CD4-positive, alpha-beta T cell treated with Interleukin-12 subunit alpha and Interleukin-12 subunit beta, for 1 hour (primary cell): ENCODE measurements at places on chromosomes 2 and 18.

- DNase-seq = no peak
Observed at GRCh38 chr18:22974001-22974400, 40.9 kb downstream of the RBBP8 start.

GRCh38 chr18:75083131-75083530 lies 125.8 kb downstream of the PTGR3 start:
- no peak for DNase-seq

- no peak for DNase-seq
Observed at GRCh38 chr2:238130111-238130695, 8.3 kb upstream of the KLHL30 start.

DNA sequence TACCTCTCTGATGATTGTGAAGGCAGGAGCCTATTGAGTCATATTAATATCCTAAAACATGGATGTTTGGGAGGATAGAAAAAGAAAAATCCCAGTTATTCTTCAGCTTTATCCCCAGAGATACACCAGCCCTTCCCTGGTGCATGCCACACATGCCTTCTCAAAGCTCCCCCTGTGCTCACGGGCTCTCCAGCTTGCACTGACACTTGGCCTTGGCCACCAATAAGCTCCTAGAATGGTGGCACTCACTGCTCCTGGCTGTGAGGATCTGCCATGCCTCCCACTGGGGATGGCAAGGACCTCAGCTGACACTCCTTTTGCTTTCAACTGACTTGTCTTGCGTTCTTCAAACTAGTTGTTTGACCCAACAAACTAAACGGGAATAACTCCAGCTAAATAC lies 15.9 kb downstream of the SLC14A1 start:
- no peak for DNase-seq

DNA sequence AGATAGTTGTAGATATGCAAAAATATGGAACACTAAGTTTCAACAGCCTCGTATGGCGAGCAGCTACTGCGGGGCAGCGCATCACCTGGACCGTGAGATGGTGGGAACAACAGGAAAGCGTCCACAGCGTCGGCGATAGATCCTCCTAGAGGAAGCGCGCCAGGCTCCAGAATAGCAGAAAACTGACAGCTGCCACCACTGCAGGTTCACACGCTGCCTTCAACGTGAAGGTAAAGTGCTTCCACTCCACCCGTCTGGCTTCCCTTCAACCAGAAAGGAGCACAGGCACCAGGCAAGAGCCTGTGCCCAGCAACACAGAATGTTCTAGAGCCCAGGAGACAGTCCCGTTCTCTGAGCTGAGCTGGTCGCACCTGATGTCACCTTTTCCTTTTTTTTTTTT lies 20.0 kb downstream of the FBXO48 start:
- DNase-seq = no peak

DNA sequence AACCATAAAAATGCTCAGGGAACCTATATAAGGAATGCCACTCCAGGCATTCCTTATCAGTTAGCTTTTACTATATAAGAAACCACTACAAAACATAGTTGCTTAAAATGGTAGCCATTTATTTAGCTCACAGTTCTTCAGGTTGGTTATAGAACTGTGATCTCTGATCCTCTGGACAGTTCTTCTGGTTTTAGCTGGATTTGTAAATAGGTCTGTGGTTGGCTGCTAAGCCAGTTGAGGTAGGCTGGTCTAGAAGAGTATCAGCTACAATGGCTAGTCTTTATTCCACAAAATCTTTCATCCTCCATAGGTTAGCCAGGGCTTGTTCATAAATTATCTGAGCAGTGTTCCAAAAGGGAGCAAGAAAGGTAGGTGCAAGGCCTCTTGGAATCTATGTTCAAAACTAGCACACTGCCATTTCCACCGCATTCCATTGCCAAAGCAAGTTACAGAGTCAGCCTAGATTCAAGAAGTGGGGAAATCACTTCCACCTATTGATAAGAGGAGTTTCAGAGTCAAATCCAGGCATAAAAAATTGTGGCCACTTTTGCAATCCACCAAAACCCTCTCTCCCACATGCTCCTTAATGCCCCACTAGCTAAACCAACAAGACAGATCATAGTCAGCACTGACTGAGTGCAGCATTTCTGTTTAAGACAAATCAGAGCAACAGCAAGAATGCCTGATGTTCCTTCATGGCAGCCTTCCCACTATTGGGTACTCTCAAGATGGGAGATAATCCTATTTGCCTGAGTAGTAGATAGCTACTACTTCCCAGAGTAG lies 146.4 kb downstream of the IRS1 start:
- no peak for DNase-seq

- no peak for DNase-seq
Observed at GRCh38 chr2:239152916-239153305, 247.9 kb downstream of the HDAC4 start.

- DNase-seq = peak; percentile 94
Observed at GRCh38 chr2:241148891-241149674, at the start of gene PASK. TSS of gene PASK (minus strand) at chr2:241149472. CDS start at chr2:241143032, 6,440 bp downstream.

GRCh38 chr18:48098007-48098406 lies 167.5 kb upstream of the SMAD2 start:
- DNase-seq = no peak

- DNase-seq = no peak
Observed at GRCh38 chr2:71457123-71457915, 4.0 kb downstream of the DYSF start.

DNA sequence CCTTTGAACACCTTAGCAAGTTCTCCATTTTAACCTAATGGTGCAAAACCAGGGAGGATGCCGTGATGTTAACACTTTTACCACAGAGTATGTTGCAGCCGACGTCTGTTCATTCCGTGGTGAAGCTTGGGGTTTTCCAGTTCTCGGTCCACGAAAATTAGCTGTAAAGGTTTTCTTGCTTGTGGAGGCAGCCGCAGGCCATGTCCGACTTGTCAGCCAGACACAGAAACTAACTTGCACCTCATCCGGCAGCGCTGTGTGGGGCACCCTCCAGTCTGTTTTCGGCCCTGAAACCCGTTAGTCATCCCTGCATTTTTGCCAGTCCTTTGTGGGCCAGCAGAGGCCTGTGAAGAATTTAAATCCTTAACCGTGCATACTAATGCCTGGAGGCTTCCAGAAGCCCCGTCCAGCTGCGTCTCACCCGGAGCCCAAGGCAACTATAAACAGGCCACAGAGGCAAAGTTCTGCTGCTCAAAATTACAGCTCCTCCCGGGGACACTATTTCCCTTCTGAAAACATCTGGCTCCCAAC lies 70.6 kb downstream of the SH3YL1 start:
- DNase-seq = peak; percentile 60

GRCh38 chr18:70074116-70074515 lies 126.4 kb upstream of the CD226 start:
- DNase-seq = no peak

GRCh38 chr2:3631161-3631850 lies 26.7 kb upstream of the ALLC start:
- DNase-seq = no peak

- no peak for DNase-seq
Observed at GRCh38 chr2:105490956-105491355, 92.1 kb upstream of the FHL2 start.

- DNase-seq = no peak
Observed at GRCh38 chr2:129903586-129904425, 75.7 kb upstream of the RAB6C start.

DNA sequence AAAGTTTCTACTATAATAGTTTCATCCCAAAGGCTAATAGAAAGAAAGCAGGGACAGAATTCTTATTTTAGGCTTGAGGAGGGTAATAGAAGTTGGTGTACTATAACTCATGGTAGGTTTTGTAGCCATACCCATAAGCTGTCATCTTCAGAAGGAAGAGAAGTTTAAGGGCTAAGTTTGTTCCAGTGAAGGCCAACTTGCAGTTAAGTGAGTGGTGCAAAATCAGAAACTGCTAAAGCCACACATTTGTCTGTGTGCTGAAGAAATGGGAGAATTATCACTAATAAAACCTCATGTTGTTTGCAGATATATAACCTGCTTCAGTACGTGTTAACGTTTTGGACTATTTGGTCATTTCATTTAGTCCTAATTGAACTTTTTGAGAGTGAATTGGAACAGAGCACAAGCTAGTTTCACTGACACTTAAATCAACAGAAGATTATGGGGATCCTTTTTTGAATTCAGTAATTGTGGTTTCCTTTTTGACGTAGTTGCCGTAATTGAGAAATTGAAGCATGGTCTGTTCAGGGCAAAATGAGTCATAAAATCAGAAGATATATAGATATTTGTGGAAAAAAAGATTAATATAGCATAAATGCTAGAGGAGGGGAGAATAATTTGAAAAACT lies 69.1 kb downstream of the PHLPP1 start:
- DNase-seq = peak; percentile 8

DNA sequence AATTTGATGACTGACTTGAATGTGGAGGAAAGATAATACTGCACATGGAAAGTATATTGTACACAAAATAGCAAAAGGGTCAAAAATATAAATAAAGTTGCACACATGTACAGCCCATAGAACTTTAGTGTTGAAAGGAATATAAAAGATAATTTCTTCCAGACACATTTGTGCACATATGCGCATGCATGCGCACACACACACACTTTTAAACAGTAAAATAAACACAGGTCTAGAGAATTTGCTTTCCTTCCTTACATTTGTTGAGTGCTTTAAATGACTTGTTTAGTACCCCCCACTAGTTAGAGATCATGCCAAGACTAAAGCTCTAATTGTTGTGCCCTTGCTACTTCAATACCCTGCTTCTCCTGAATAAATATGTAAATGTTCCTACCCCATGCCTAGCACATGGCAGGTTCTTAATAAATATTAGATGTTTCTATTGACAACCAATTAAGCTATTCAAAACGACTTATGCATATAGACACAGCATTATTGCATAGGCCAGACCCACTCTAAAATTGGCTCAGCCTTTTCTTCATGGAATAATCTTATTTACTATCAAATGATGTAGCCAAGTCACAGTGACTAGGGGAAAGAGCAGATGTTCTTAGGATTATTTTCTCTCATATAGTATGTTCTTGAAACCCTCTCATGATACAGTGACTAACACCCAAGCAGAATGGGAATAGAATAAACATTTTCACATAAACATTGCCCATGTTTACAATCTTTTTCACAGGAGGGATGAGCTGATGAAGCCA lies 165.5 kb upstream of the ACVR2A start:
- DNase-seq = no peak

DNA sequence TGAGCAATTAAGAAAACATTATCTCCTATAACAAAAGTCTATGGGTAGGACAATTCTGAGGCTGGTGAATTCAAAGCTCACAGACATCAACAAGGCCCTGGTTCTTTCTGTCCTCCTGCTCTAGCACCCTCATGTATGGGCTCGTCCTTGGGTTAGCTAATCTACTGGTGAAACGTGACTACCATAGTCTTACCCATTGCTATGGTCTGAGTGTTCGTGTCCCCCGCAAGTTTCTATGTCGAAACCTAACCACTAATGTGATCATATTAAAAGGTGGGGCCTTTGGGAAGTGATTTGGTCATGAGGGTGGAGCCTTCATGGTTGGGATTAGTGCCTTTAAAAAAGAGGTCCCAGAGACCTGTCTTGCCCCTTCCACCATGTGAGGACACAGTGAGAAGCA lies 564.7 kb downstream of the TNS1 start:
- DNase-seq = no peak

GRCh38 chr18:11962597-11962996 lies 18.7 kb upstream of the IMPA2 start:
- no peak for DNase-seq

- DNase-seq = no peak
Observed at GRCh38 chr2:26462100-26462499, 15.8 kb downstream of the OTOF start.

DNA sequence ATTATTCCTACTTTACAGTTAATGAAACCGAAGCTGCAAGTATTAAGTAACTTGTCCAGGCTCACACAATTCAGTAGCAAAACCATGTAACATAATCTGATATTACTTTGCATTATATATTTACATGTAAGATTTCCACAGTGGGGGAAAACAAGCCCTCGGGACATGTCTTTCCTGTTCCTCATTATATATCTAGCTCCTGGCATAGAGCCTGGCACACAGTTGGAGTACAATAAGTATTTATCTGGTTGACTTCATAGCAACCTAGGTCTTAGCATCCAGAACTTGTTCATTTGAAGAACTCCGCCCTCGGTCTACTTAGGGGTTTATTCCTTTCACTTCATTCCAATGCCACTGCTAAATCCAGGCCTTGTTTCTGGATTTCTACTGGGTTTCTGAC lies 1.6 kb upstream of the RBM45 start:
- DNase-seq = no peak

- DNase-seq = no peak
Observed at GRCh38 chr2:234241656-234242458, 191.4 kb downstream of the SPP2 start.

- no peak for DNase-seq
Observed at GRCh38 chr18:74219056-74219455, 70.7 kb downstream of the TIMM21 start.

DNA sequence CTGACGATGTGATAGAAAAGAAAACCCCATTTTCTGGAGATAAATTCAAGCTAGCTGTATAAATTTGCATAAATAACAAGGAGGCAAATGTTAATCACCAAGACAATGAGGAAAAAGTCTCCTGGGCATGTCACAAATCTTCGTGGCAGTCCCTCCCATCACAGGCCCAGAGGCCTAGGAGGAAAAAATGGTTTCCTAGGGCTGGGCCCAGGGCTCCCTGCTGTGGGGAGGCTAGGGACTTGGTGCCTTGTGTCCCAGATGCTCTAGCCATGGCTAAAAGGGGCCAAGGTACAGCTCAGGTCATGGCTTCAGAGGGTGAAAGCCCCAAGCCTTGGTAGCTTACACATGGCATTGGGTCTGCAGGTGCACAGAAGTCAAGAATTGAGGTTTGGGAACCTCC lies 134.6 kb downstream of the CABLES1 start:
- no peak for DNase-seq

- DNase-seq = no peak
Observed at GRCh38 chr2:28745876-28746275, 5.8 kb upstream of the PPP1CB start.

DNA sequence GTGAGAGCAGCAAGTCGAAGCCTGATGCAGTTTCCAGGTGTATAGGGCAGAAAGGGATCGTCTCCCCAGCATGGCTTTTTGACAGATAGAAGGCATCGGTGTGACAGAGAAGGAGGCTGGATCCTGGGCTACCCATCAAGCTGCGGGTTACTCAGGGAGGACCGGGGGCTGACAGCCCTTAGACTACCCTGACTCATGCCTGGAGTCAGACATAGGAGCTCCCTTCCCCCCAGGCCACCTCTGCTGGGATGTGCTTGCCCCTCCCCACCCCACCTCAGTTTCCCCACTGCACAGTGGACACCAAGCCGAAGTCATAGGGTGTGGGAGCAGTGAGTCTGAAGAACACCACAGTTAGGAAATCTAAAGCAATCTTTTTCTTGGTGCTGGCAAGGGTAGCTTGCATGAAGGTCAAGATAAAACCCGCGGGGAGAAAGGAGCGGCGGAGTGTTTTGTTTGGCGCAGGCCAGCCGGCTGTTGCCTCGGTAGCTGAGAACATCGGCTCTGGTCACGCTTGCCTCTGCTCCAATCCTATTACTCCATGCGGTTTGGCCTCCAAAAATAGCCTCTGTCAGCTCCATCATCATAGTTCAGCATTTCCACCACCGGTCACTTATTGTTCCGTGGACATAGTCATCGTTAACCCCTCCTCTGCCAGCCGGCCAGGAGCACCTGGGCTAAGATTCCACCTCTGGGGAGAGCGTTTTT lies 169.2 kb upstream of the GLI2 start:
- DNase-seq = no peak
